ENCODE measurements at places on chromosomes 6 and 20. TPM values are rescaled to one million over a fixed set of nuclear protein-coding genes. Genes with fewer than 3 reads are reported as not detected.

DNA sequence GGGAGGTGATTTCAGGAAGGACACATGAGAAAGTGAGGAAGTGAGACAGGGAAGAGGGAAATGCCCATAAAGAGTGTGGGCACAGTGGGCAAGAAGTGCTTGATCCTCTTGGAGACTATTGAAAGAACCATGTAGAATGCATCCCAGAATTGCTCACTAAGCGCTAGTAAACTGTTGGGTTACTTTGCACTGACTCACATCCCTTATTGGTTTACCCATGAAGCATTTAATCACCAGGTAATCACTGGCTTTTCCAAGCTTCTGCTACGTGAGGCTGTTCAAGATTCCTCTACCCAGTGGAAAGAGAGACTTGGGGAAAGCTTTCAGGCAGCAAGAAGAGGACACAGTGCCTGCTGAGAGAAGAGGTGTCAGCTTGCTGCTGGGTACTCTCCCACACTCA is 410.0 kb upstream of the JAG1 start:
- H3K27ac ChIP-seq: no peak overlapping the region
- no peak overlapping the region for H3K4me3 ChIP-seq
- H3K4me1 ChIP-seq: no peaks in the 10 kb centered on the region
- H3K27me3 ChIP-seq: no peaks in the 10 kb centered on the region
- DNase-seq: no peak

- peaks cover 4% of the 10 kb centered on the region for H3K36me3 ChIP-seq
- no peak overlapping the region for H3K4me3 ChIP-seq
- no peaks in the 10 kb centered on the region for H3K27me3 ChIP-seq
- peaks cover 4% of the 10 kb centered on the region for H3K4me1 ChIP-seq
These were observed 98.7 kb downstream of the TRERF1 start for GRCh38 chr6:42352856-42353564.

Gene KIAA0408
- 1.4 TPM for total RNA-seq

- DNase-seq: no peak
- peaks cover 3% of the 10 kb centered on the region for H3K4me1 ChIP-seq
- H3K36me3 ChIP-seq: no peaks in the 10 kb centered on the region
These were observed 392.1 kb upstream of the HSF2 start for GRCh38 chr6:122007339-122007738.

DNA sequence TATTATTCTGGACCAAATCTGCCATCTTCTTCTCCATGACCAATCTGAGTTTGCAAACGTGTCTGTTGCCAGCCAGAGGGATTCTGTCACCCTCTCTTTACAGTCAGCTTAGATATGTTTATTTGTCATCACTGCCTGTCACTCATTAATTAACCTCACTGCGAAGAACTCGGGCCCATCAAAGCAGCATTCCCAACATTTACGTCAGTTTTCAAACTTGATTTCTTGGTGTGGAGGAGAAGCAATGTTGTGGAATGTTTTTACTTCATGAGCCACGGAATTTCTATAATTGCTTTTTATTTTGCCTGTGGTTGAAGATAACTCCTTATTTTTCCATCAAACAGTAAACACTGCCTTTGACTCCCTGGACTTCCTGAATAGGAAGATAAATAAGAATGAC is 91.8 kb upstream of the CNKSR3 start:
- H3K4me1 ChIP-seq: no peaks in the 10 kb centered on the region
- no peak overlapping the region for H3K27ac ChIP-seq
- no peaks in the 10 kb centered on the region for H3K36me3 ChIP-seq
- H3K27me3 ChIP-seq: no peaks in the 10 kb centered on the region
- DNase-seq: no peak

Gene LY6G5C
- total RNA-seq: not detected

Gene ETV7
- 13.0 TPM for total RNA-seq

- H3K27me3 ChIP-seq: peaks cover 18% of the 10 kb centered on the region
- H3K4me1 ChIP-seq: no peaks in the 10 kb centered on the region
- no peak for DNase-seq
These were observed 11.1 kb downstream of the PNPLA1 start for GRCh38 chr6:36280983-36281382.

Gene ALDH5A1
- total RNA-seq: 16.0 TPM

Gene CST5
- total RNA-seq: not detected

GRCh38 chr6:149170564-149171452 is 146.7 kb upstream of the TAB2 start:
- no peaks in the 10 kb centered on the region for H3K36me3 ChIP-seq
- H3K27me3 ChIP-seq: no peaks in the 10 kb centered on the region
- no peak overlapping the region for H3K27ac ChIP-seq
- no peak overlapping the region for H3K4me3 ChIP-seq

Gene LPIN3
- total RNA-seq: 213 TPM

- no peak overlapping the region for H3K27ac ChIP-seq
- no peak for DNase-seq
- no peak overlapping the region for H3K4me3 ChIP-seq
These were observed 29.9 kb downstream of the KIF13A start for GRCh38 chr6:17957498-17957897.

- H3K4me1 ChIP-seq: peaks cover 61% of the 10 kb centered on the region
- no peak overlapping the region for H3K4me3 ChIP-seq
- DNase-seq: no peak
- H3K27me3 ChIP-seq: no peaks in the 10 kb centered on the region
- peak overlapping the region; percentile 21 for H3K27ac ChIP-seq
These were observed 66.3 kb upstream of the CD93 start for GRCh38 chr20:23152308-23152892.

DNA sequence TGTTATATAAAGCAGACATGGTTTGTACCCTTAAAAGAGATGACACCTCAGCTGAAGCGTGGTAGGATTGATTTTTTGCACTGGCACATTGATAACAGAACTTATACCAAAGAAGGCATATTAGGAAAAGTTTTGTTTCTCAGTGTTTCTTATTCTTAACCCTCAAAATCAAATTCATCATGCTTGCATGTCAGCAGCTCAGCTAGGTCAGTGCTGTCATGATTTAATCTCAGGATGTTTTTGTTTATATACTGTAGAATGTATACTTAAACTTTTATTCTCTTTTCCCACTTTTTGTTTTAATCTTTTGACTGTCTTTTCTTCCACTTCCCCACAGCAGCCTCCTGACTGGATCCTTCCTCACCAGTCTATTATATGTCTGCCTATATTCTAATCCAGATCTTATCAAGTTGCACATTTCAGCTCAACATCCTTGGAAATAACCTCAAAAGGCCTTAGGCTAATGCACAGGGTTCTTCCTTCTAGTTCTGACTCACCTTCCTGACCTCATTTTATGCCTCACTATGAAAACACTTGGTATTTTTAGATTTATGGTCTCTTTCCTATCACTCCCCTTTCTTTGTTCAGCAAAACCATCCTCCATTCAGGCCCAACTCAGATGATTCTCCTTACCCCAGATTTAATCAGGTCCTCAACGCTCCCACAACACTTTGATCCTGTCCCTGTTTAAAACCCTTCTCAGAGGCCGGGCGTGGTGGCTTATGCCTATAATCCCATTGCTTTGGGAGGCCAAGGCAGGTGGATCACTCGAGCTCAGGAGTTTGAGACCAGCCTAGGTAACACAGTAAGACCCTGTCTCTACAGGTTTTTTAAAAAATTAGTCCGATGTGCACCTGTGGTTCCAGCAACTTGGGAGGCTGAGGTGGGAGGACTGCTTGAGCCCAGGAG is 7.2 kb downstream of the HEBP2 start:
- H3K4me3 ChIP-seq: no peak overlapping the region
- H3K4me1 ChIP-seq: peaks cover 19% of the 10 kb centered on the region
- H3K36me3 ChIP-seq: peaks cover 87% of the 10 kb centered on the region
- no peaks in the 10 kb centered on the region for H3K27me3 ChIP-seq
- H3K27ac ChIP-seq: no peak overlapping the region

DNA sequence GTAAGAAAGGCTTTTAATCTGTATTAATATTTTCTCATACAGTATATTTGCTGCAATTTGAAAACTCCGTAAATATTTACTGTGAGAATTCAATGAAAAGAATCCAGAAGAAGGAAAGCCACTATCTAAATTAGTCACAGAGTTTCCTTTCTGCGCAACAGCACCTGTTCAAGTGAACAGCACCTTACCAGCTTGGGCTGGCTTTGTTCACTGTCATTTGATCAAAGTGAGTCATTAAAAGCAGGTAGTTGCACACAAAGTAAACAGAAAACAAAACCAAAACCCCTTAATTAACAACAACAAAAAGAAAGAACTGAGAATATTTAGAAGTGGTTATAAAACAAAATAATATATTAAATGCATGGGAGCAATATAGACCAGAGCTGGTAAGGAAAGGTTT is 12.8 kb downstream of the SMLR1 start:
- no peaks in the 10 kb centered on the region for H3K27me3 ChIP-seq
- no peak overlapping the region for H3K27ac ChIP-seq
- no peak overlapping the region for H3K4me3 ChIP-seq
- no peak for DNase-seq

Gene EYA2
- 4.0 TPM for total RNA-seq

Gene SLC17A3
- total RNA-seq: not detected

Gene SLC44A4
- total RNA-seq: 2.0 TPM

Gene LYRM2
- 8.1 TPM for total RNA-seq

GRCh38 chr20:38999965-39000910 is 38.1 kb downstream of the DHX35 start:
- no peak overlapping the region for H3K27ac ChIP-seq
- H3K4me3 ChIP-seq: no peak overlapping the region
- peaks cover 82% of the 10 kb centered on the region for H3K36me3 ChIP-seq
- H3K4me1 ChIP-seq: peaks cover 7% of the 10 kb centered on the region

GRCh38 chr20:45238139-45238538 is 16.2 kb downstream of the SLPI start:
- H3K27me3 ChIP-seq: peaks cover 7% of the 10 kb centered on the region
- H3K27ac ChIP-seq: no peak overlapping the region

Gene CLPSL2
- total RNA-seq: not detected

GRCh38 chr6:160348223-160349019 is at the start of gene SLC22A3:
Gene SLC22A3 (plus strand): TSS chr6:160348378. CDS start chr6:160348420, 42 bp downstream.
- H3K36me3 ChIP-seq: no peaks in the 10 kb centered on the region
- H3K4me1 ChIP-seq: peaks cover 12% of the 10 kb centered on the region
- H3K4me3 ChIP-seq: peak within 1 kb of the TSS; percentile 77
- peaks cover 16% of the 10 kb centered on the region for H3K27me3 ChIP-seq
- DNase-seq: no peak

GRCh38 chr20:57137676-57138075 is 128.8 kb downstream of the BMP7 start:
- no peaks in the 10 kb centered on the region for H3K4me1 ChIP-seq
- H3K27me3 ChIP-seq: no peaks in the 10 kb centered on the region
- DNase-seq: no peak
- no peak overlapping the region for H3K27ac ChIP-seq
- no peaks in the 10 kb centered on the region for H3K36me3 ChIP-seq
- no peak overlapping the region for H3K4me3 ChIP-seq

GRCh38 chr20:33602826-33603590 is 59.1 kb upstream of the C20orf144 start:
- H3K4me3 ChIP-seq: no peak overlapping the region
- no peak overlapping the region for H3K27ac ChIP-seq
- H3K27me3 ChIP-seq: no peaks in the 10 kb centered on the region
- no peak for DNase-seq

DNA sequence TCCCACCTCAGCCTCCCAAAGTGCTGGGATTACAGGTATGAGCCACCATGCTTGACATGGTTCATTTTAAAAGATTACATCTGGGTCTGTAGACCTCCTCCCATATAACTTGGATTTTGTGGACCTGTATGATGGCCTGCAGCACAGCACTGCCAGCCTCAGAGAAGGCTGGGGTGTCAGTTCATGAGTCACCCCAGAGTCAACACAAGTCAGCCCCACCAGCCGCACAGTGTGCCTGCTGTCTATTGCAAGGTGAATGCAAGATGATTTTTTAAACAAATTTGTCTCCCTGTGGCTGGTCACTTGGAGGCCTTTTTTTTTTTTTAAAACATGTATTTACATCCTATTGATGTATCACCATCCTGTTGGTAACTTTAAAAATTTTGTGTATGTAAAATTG is 76.7 kb downstream of the RREB1 start:
- H3K36me3 ChIP-seq: peaks cover 79% of the 10 kb centered on the region
- DNase-seq: no peak
- no peaks in the 10 kb centered on the region for H3K4me1 ChIP-seq
- no peaks in the 10 kb centered on the region for H3K27me3 ChIP-seq
- no peak overlapping the region for H3K27ac ChIP-seq

Gene STX11
- 13.4 TPM for total RNA-seq

- no peak overlapping the region for H3K4me3 ChIP-seq
- DNase-seq: no peak
- H3K4me1 ChIP-seq: no peaks in the 10 kb centered on the region
- H3K36me3 ChIP-seq: no peaks in the 10 kb centered on the region
These were observed 564.0 kb upstream of the JARID2 start for GRCh38 chr6:14681699-14682487.

GRCh38 chr6:149248693-149249369 is 68.7 kb upstream of the TAB2 start:
- H3K4me1 ChIP-seq: no peaks in the 10 kb centered on the region
- H3K36me3 ChIP-seq: no peaks in the 10 kb centered on the region
- H3K4me3 ChIP-seq: no peak overlapping the region
- no peak for DNase-seq
- no peaks in the 10 kb centered on the region for H3K27me3 ChIP-seq

DNA sequence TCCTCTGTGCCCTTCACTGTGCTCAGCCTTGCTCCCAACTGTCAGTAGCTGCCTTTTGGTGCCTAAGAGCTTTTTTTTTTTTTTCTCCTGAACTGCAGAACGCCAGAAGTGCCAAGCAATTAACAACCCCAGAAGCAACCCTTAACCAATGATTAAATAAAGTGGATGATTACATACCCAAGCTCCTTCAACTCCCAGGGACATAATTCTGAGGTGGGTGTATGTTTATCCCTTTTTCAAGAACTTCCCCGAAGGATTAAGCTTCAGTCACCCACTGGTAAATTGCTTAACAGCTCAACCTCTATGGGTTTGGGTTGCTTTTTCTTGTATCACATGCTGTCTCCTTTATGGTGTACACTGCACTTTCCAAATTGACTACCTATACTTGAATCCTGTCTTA is 41.1 kb downstream of the KLHL31 start:
- no peaks in the 10 kb centered on the region for H3K27me3 ChIP-seq
- H3K27ac ChIP-seq: no peak overlapping the region
- no peak overlapping the region for H3K4me3 ChIP-seq
- no peak for DNase-seq
- H3K36me3 ChIP-seq: no peaks in the 10 kb centered on the region

GRCh38 chr6:128070406-128070805 is 169.5 kb upstream of the THEMIS start:
- peaks cover 10% of the 10 kb centered on the region for H3K36me3 ChIP-seq
- H3K4me1 ChIP-seq: no peaks in the 10 kb centered on the region
- H3K4me3 ChIP-seq: no peak overlapping the region

DNA sequence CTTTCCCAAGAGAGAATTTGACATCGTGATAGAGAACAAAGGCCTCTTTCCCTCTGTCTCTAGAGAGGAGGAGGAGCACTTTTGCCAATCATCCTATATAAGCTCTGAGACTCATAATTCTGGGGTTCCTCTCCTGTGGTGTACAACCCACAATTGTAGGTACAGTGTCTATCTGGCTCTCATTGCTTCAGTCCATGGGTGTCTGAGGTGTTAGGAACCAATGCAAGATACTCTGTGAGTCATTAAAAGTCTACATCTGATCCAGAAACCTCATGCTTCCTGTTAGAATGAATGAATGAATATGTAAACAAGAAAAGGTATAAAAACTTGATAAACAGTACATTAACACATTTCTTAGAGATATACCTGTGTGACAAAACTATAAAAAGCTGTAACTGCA is 356.7 kb downstream of the QKI start:
- no peak for DNase-seq
- H3K27ac ChIP-seq: no peak overlapping the region
- no peaks in the 10 kb centered on the region for H3K36me3 ChIP-seq
- H3K27me3 ChIP-seq: no peaks in the 10 kb centered on the region
